ENCODE measurements at places on chromosomes 5 and 9.

DNA sequence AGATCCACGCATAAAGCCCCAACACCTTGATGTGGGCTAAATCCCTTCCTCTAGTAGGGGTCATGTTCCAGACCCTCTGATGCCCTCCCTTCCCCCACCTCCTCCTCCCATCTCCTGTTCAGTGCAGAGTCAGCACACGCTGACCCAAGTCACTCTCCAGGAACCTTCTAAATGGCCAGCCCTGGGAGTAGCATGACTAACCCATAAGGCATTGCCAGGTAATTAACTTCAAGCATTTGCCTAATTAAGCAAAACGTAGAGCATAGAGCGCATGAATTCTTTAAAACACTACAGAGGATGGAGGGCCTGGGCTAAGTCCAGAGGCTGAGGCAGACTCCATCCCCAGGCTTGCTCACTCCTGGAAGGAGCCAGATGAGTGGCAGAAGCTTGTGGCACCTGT lies 276.3 kb upstream of the MSX2 start:
- no peak for DNase-seq

- no peak for DNase-seq
Measured at GRCh38 chr9:68997666-68998065, 16.2 kb downstream of the PRKACG start.

DNA sequence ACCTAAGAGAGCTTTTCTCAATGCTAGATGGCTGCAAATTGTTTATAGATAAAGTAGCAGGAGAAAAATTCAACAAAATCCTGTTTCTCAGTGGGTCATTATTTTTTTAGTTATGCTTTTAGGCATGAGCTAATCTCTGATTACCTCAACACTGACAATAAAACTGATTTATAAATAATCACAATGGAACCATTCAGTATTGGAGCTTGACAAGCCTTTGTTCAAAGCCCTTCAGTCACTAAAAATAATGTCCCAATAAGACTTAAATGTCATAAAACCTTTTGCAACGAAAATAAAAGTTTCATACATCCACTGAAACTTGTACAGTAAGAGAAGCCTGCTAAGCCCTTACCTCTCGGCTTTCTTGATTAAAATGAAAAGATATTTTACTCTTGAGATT lies 27.2 kb downstream of the PTPDC1 start:
- no peak for DNase-seq

- no peak for DNase-seq
Measured at GRCh38 chr5:130963798-130964197, 201.3 kb downstream of the HINT1 start.

DNA sequence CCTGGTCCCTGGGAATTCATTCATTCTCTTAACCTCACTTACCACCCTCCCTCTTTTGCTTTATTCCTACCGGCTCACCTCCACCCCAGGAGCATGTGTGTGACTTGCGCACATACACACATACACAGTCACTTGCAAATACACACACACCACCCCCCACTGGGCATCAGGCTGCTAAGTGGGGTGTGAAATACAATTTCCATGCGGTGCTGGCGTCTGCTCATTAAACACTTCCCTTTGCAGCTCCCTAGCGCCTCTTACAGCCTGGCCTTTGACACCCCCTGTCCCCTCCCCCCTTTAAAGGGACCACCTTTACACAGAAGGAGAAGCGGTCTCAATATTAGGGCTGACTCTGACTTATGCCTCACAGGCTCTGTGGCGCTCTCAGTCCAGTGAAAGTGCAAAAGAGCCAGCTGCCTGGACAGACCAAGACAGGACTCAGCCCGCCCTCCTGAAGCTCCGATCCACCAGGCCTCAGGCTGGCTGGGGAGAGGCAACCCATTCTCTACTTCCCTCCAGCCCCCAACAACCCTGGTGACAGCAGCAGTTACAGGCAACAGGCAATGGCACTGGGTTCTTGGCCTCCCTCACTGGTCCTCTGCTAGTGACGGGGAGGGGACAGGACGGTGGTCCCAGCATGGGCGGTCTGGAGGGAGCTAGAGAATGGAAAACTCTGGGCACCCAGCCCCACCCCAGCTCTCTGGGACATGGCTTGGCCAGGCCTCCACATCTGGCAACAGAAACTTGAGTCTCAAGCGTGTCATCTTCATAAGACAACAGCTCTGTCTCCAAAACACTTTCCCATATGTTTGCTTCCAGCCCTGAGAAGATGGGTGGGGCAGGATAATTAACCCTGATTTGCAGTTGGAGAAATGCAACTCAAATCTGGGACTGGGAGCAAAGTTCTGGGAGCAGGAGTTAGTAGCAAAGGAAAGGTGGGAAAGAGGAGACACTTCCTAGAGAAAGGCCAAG lies 12.0 kb downstream of the ENHO start:
- no peak for DNase-seq

DNA sequence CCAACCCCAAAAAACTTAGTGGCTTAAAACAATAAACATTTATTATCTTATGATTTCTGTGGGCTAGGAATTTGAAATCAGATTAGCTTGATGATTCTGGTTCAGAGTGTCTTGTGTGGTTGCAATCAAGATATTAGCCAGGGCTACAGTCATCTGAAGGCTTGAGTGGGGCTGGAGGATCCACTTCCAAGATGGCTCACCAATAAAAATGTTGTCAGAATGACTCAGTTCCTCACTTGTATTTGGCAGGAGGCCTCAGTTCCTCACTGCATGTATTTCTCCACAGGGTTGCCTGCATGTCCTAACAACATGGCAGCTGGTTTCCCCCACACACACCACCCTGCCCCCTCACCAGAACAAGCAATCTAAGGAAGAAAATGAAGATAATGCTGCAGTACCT lies 98.2 kb upstream of the NIPBL start:
- DNase-seq = no peak

DNA sequence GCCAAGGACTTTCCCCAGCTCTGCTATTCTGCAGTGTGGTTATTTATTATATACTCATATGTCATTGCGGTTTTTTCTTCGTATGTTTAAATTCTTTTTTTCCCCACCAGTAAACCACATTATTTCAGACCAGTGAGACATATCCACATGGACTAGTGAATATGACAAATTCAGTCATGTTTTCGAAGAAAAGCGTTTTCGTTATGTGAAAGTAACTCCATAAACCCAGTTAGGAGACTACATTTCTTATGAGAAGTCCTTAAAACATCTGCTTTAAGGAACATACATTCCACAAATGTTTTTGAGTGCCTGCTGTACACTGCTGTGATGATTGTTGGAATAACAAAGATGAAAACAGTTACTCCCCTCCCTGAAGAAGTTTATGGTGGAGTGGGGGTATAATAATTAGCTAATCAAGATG lies 591.8 kb upstream of the CLINT1 start:
- DNase-seq = no peak

GRCh38 chr5:171067540-171068130 lies 205.8 kb downstream of the RANBP17 start:
- no peak for DNase-seq

GRCh38 chr5:127505905-127506304 lies 11.5 kb upstream of the PRRC1 start:
- no peak for DNase-seq

- DNase-seq = no peak
Measured at GRCh38 chr5:74149395-74149794, 491.1 kb downstream of the ENC1 start.

DNA sequence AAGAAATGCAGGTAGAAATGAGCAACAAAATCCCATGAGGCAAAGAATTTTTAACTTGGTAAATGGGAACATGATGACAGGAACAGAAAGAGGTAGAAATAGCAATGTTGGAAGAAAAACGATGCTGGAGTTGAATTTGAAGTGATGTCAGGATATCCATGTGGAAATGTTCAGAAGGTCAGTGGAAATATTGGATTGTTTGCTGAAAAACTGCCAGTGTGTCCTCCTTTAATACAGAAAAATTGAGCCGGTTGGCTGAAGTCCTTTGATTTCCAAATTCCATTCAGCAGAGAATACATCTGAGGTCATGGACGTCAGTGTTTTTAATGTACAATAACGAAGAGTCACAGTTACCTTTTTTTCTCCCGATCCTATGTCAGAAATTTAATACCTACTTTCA lies 110.0 kb upstream of the DMAC1 start:
- no peak for DNase-seq

DNA sequence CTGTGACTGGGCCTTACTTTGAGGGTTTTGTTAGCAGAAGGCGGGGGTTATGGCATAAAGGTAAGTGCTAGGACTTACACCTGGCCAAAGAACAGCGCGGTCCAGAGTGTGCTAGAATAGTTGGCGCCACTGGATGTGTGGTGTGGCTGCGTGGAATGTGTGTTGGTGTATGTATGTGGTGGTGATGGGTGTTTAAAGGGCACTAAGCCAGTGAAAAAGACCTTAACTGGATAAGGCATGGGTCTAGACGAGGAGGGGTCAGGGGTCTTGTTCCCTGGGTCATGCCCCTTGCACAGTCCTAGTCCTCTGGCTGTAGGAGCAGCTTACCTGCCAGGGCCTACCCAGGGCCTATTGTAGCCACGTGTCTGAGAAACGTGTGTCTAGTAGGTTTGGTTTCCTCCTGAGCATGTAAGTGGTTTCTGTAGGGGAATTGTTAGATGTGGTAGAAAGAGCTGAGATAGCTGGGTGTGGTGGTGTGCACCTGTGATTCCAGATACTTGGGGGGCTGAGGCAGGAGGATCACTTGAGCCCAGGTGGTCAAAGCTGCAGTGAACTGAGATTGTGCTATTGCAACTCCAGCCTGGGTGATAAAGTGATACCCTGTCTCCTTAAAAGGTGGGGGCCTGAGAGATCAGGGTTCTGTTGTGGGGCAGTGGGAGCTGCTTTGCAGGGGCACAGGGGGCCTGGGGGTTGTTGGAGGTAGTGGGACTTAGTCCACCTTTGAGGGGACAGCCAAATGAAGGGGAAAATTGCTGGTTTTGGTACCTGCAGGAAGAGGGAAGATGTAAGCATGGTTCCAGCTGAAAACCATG lies 55.2 kb downstream of the HSPA4 start:
- no peak for DNase-seq

GRCh38 chr5:147015405-147015804 lies 136.8 kb upstream of the PPP2R2B start:
- no peak for DNase-seq

- no peak for DNase-seq
Measured at GRCh38 chr5:143341807-143342570, 61.5 kb downstream of the NR3C1 start.

All from activated CD4-positive, alpha-beta T cell treated with anti-CD3 and anti-CD28 coated beads for 24 hours (primary cell).